Stimulated activated CD8-positive, alpha-beta memory T cell treated with anti-CD3 and anti-CD28 coated beads, Interleukin-15, amount 100 ng/mL, for 48 hours (primary cell): ENCODE measurements at places on chromosomes 5 and 9.

DNA sequence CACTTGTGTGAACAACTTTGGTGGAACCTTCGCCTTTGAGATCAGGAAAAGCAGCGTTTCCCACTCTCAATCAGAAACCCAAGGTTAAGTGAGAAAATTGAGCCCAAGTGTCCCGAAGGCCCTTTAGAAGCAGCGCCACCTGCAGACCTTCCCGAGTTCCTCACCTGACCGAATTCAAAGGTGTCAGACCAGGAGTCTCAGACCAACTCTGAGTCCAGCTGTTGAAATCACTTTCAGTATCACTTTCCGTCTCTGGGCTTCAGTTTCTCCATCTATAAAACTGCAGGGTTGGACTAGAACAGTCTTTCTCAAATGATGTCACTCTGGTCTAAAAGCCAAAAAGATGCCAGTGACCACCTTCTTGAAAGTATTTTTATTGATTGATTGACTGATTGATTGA, 31.7 kb upstream of the GRHPR start:
- DNase-seq = no peak

DNA sequence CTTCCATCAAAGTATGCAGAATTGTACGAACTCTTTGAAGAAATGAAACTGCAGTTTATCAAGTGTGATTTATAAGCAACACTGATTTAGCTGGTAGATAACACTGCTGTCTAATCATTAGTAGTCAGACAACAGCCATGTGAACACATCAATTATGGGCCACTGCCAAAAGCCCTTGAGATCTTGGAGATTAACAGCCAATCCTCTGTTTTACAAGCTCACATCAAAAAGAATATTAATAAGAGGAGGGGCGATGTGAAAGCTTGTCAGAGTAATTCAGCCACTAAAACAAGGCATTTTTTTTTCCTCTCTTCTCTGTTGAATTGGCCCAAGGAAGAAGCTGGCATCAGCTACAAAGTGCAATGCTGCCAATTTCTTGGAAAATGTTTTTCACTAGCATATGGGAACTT, 28.1 kb downstream of the ZNF608 start:
- no peak for DNase-seq

GRCh38 chr5:66151030-66151429, 6.9 kb downstream of the SREK1 start:
- DNase-seq = peak; percentile 27

DNA sequence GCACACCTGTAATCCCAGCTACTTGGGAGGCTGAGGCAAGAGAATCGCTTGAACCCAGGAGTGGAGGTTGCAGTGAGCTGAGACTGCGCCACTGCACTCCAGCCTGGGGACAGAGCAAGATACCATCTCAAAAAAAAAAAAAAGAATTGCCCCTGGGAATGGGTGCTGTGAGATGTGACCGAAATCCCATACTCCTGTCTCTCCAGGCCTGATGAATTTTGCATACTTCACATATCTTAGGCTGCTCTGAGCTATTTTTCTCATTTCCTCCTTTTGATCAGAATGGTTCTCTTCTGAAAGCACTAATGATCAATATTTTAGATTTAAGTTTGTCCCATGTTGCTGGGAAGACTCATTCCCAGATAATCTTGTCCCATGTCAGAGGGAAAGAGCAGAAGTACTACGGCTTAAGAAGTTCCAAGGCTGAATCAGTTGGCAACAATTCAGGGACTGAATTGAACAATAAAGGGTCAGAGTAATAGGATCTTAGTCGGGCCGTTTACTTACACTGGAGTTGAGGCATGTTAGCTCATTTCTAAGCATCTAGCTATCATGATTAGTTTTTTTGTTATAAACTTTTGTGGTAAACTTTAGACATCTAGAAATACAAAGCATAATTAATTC, 44.2 kb upstream of the TENT2 start:
- no peak for DNase-seq

GRCh38 chr5:78801413-78801812, 152.8 kb upstream of the LHFPL2 start:
- DNase-seq = no peak

DNA sequence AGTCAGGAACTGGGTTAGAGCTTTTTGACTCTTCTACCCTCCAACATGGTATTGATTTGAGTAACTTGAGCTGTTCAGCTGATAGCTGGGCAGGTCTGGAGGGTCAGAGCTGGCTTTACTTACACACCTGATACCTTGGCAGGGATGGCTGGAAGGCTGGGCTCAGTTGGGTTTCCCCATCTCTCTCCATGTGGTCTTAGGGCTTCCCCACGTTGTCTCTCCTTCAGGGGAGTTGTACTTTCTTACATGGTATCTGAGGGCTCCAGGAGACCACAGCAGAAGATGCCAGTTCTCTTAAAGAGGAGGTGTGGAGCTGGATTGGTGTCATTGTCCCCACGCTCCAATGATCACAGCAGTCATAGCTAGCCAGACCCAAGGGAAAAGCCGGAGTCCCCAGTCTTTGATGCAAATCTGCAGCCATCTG, 25.6 kb downstream of the ISOC1 start:
- no peak for DNase-seq

DNA sequence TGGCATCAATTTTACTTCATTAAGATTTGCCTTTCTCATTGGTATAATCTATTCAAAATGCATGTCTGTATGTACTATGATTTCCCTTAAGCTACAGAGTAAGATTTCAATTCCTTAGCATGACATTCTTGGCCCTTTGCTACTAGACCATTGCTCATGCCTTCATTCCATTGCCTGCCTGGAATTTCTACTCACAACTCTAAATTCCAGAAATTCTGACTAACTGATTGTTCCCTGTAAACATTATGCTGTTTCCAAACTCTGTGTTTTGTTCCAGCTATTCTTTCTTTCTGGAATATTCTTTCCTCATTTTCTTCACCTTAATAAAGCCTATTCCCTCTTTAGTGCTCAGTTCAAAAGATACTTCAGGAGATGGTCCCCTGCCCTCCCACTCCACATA, 568.8 kb upstream of the SEMA6A start:
- DNase-seq = no peak

- DNase-seq = no peak
These were observed 60.4 kb downstream of the GIN1 start for GRCh38 chr5:103059525-103059924.

DNA sequence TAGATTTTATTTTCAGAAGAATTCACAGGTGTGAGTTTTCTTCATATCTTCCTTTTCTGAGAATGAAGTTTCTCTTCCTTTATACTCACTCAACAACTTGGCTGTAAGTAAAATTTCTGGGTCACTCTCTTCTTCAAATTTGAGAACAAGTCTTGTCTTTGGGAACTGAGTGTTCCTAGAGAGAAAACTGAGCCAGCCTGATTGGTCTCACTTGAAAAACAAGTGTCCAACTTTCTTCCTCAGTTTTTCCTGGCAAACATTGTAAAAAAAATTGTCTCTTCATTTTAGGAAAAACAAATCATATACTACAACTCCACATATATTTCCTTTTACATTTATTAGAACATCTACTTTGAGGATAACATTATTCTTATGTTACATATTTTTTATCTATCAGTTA, 156.1 kb upstream of the GHR start:
- DNase-seq = no peak

DNA sequence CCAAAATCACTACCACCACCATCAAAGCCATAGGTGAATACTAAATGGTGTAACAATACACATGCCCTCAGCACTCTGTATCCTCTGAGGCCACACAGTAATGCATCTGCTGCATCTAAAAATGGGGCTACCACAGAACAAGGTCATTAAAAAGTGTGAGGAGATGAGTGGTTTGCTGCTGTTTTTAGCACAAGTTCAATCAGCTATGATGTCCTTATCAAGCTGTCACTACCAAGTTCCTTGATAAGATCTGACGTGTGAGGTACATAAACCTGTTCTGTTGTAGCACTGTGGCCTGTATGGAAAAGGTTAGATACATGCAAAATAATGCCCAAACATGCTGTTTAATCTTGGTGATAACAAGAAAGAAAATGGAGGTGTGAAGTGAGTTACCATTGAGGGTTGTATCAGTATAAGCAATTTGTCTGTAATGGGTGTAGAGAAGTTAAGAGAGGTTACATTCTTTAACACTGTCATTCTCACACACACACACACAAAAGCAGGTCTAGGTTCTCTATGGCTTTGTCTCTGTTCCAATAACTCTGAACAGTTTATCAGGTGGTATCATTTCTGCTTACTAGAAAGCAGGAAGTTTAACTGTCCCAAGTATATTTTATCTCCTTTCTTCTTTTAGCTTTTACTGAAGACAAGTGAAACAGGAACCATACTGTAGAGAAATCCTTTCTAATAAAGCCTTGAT, 252.9 kb downstream of the CWC27 start:
- DNase-seq = no peak

- DNase-seq = no peak
These were observed 47.9 kb upstream of the RARS1 start for GRCh38 chr5:168438349-168438748.

DNA sequence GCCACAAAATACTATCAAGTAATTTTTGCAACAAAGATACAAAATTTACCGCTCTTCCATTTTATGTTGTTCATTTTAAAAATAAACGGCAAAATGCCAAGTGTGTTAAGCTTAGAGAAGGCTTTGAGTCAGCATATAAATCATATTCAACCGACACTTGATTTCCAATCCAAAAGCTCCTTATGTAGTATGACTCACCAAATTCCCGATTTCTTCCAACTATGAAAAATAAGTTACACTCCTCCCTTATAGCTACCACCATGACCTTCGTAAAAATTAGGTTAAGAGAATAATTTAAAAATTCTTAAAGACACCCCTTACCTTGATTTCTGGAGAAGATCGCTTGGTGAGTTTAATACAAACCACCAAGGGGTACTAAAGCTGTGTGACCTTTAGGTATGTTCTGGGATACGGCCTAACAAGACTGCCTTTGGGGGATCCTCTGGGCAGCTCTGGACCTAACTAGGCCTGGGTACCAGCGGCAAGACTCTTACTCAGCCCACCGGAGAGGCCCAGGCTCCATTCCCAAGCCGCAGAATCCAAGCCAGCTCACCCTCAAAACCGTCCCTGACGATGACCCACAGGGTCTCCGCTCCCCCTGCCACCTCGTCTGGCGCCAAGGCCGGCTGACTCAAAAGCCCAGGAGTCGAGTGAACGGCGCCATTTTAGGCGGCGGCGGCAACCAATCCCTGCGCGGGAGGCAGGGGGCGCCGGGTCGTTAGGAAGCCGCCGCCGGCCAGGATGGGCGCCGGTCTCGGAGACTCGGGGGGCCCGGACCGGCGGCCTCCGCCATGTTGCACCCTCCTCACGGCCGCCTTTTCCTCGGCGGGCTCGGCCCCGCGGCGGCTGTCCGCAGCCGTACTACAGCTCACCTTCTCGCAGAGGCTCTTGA, 739 bp downstream of the PPP2CA start:
- DNase-seq = peak; percentile 53

DNA sequence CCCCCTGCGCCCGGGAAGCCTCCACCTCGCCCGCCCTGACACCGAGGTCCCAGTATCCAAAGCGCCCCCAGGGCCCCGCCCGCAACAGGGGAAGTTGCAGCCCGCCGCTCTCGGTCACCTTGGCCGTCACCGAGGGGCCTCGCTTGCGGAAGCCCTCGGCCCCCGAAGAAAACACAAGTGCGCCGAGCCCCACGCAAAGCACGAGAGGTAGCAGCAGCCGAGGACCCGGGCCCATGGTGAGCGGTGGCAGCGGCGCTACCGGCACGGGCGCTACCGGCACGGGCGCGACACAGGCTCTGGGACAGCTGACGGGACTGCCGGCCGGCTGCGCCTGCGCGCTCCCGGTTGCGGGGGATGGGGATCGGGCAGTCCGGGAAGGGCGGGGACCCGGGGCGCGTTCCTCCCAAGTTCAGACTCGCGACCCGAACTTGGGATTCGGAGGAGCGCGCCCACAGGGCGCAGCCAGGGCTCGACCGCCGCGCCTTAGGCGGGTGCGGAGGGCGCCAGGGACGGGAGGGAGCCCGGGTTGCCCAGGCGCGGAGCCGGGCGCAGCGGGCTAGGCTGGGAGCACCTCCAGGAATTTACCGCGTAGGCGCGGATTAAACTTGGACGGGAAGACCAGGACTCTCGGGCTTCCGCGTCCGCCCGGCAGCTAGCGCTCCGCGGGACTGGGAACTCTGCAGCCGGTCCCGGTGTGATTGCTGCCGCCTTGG, at the start of gene PPIC:
Gene PPIC, minus strand, starts transcription at position 335 of the 713 bp plus-strand sequence. Its CDS starts 100 bp downstream, at position 235.
- DNase-seq = no peak

DNA sequence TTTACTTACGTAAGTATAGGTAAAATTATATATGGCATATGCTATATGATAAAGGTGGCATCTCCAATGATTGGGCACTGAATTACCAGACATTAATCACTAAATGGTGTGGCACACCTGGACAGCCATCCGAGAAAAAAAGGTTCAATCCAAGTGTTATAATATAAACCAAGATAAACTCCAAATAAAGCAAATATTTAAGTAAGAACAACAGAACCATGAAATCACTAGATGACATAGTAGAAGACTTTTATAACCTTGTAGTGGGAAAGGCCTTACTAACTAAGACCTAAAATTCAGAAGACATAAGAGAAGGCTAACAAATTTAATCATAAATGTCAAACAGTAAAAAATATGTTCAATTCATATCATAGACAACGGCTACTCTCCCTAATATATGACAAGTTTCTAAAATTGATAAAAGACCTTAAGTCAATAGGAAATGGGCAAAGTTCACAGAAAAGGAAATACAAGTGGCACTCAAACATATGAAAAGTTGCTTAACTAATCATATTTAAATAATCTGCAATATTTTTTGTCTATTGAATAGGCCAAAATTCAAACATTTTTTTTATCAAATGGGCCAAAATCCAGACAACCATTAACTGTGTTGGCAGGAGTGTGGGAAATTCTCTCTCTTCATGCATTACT, 55.1 kb downstream of the ELOVL7 start:
- DNase-seq = no peak

DNA sequence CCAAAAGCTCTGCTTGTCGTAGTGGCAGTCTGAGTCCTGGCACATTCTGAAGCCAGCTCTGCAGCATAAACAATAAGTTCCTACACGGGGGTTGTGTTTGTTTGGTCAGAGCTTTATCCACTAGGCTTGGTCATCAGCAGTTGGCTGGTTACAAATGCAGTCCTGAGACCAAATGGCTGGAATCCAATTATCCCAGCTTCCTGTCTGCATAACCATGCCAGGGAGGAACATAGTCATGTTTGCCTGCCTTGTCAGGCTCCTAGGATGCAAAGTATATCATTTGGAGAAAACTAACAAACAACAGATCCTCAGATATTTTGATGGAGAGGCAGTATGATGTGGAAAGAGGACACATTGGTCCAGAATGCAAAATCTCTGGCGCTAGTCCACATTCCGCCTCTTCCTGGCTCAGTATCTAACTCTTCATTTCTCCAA, 85.8 kb downstream of the FBXO38 start:
- no peak for DNase-seq

- DNase-seq = no peak
These were observed 10.9 kb upstream of the GADD45G start for GRCh38 chr9:89593727-89594427.

- peak; percentile 4 for DNase-seq
These were observed 90.8 kb downstream of the PLPPR1 start for GRCh38 chr9:101119206-101119819.

- DNase-seq = no peak
These were observed 756.8 kb upstream of the CDH6 start for GRCh38 chr5:30436691-30437090.

GRCh38 chr9:79014929-79015699, 556.7 kb upstream of the TLE4 start:
- no peak for DNase-seq

GRCh38 chr5:53035868-53036381, 46.8 kb downstream of the ITGA2 start:
- DNase-seq = no peak
